ENCODE measurements at places on chromosomes 6 and 20. TPM values are rescaled to one million over a fixed set of nuclear protein-coding genes. Genes with fewer than 3 reads are reported as not detected.
A peak's percentile ranks its signal among the peaks of the same experiment; 100 is the strongest.

CD109 gene
- polyA plus RNA-seq: 0.04 TPM

GRCh38 chr6:38549795-38550194 lies 89.9 kb downstream of the BTBD9 start:
- no peak for DNase-seq

DST gene
- polyA plus RNA-seq: 4.6 TPM

DNA sequence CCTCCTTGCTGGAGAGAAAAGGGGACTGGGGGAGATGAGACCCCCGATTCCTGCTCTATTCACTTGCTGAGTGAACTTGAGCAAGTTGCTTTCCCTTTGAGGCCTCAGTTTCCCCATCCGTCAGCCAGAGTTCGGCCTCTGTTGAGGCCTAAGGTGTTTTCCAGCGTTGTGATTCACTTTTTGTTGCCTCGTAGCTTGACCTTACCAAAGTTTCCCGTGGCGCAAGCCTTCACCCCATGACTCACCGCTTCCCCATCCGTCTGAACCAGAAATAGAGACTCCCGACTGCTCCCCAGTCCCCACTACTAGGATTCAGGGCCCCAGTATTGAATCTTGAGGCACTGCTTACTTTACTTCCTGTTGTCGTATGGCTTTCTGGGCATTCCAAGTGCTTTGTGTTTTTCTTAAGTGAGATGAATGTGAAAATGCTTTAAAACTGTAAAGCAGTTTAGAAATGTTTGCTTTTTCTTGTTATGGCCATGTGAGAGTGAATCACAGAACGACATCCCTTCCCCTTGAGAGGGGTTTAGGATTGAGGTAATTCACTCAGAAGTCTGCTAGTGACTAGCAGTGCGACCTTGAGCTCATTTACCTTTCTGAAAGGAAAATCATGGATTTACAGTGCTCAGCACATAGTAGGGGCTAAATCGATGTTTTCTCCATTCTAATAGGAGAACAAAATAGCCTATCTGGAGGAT lies 1.2 kb downstream of the CHMP4B start:
- peak; percentile 15 for DNase-seq

CLVS2 gene
- polyA plus RNA-seq: not detected

GRCh38 chr20:64261138-64261537 lies 5.6 kb downstream of the PCMTD2 start:
- no peak for DNase-seq

GRCh38 chr6:133254552-133255228 lies 13.5 kb downstream of the EYA4 start:
- DNase-seq: no peak

DNA sequence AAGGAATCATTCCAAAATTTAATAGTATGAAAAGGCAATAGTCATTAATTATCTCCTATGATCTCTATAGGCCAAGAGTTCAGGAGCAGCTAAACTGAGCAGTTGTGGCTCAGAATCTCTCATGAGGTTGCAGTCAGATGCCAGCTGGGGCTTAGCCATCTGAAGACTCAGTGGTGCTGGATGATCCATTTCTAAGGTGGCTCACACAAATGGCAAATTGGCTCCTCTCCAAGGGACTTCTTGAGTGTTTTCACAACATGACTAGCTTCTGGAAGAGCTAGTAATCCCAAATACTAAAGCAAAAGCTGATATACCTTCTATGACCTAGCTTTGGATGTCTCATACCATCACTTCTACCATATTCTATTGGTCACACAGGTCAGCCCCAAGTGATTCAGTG lies 104.2 kb downstream of the HAO1 start:
- DNase-seq: no peak

GRCh38 chr6:105646391-105646867 lies 243.5 kb upstream of the PREP start:
- DNase-seq: peak; percentile 83

DNA sequence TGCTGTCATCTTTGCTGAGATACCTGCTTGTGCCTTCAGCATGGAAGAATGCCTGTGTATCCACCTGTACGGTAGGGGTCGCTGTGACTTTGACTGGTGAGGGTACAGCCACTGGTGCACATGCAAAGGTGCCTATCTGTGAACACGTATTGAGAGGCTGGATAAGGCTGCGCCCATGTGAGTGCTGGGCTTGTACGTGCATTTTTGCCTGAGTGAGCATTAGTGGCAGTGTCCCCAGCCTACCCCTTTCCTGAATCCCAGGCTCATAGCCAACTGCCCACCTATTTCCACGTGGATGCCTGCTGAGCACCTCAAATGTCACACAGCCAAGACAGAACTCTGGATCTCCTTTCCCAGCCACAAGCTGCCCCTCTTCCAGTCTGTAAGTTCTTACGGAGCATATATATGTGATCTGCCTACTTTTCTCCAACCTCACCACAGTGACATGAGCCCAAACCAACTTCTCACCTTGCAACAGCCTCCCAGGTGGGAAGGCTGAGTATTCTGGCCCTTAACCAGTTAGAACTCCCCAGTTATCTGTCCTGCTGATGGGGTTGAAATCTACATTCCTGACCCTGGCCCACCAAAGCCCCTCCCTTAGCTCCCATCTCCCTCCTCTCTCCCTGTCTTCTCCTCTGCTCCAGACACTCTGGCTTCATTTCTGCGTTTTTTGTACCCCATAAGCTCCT lies 1.1 kb upstream of the SLC2A10 start:
- DNase-seq: no peak

GSTA2 gene
- not detected for polyA plus RNA-seq

GRCh38 chr6:49198015-49198414 lies 265.0 kb downstream of the MMUT start:
- no peak for DNase-seq

DNA sequence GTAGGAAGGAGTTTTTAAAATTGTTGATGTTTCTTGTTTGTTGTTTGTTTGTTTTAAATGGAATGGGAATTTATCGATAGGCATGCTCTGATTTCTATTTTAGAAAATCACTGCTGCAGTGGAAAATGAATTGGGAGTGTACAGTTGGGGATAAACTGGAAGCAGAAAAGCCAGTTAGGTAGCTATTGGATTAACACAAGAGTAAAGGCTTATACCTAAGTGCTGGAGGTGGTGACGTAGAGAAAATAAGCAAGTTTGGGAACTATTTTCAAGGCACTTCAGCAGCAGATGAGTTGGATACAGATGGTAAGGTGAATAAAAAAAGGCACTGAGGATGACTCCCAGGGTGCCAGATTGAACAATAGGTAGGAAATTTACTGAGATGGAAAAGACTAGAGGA lies 164.9 kb downstream of the PLCB4 start:
- no peak for DNase-seq

DNA sequence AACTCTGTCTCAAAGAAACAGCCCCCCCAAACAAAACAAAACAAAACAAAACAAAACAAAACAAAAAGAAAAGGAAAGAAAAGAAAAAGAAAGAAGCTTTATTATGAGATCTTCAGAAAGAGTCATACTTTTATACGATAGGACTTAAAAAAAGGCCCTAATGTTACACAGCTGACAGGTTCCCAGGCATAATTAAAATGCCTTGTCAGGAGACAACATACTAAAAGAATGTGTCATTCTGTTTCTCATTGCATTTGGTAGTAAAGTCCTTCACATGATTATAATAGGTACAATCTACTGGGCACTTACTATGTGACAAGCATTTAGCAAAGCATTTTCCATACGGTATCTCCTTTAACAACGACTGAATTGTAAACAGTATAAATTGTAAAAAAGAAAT lies 36.4 kb upstream of the RPN2 start:
- no peak for DNase-seq
